GM13976 (cell line): ENCODE measurements at places on chromosomes 1 and 21.

GRCh38 chr1:213676736-213677135 lies 311.0 kb upstream of the PROX1 start:
- no peak for DNase-seq

GRCh38 chr1:58591806-58592205 lies 14.8 kb upstream of the TACSTD2 start:
- DNase-seq, result no peak

DNA sequence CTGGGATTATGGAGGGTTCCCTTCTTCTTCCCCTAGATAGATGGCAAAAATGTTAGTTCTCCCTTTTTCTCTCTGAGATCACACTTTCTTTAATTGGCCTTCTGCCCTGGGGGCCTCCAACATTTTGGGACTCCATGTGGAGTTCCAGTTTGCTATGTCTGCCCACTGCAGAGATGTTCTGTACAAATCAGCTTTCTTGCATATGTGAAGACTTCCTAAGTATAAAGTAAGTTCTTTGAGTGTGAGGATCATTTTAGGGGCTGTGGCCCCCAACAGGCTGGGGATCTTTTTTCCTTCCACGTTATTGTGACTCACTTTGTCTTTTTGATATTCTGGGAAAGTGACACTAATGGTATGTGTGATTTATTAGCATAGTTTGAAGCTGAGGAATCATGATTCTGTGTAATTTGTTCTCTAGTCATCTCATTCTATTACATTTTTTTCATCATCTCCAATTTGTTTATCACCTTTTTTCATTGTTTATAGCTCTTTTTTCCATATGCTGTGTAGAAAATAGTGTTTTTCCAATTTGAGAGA lies 48.2 kb downstream of the HHAT start:
- no peak for DNase-seq

DNA sequence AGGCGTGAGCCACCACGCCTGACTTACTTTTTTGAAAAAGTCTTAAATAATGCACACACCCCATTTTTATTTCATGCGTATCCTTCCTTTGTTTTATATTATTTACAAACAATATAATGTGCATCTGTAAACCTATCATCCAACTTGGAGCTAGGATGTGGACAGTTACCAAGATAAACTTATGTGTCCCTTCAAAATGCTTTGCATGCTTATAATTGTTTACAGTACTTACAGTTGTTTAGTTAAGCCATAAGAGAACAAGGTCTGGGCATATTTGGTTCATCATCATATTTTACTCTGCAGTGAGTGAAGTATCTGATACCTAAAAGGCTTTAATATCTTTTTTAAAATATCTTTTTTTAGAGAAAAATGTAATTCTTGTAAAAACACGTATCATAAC lies 16.1 kb upstream of the HMGN1 start:
- DNase-seq, result no peak

DNA sequence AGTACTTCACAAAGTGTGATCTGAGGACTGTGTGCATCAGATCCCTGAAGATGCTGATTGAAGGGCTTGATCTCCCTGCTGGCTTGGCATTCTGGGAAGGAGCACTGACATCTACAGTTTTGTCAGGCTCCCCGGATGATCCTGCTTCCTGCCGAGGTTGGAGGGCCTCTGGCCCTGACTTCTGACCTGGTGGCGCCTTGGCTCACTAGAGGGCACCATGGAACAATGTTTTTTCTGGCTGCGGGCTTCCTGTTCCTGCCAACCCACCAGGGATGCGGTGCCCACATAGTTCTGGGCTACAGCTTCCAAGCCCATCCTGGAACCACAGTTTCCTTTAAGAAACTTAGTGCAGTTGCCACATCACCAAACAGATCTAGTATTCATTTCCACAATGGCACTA lies 38.8 kb upstream of the RASAL2 start:
- no peak for DNase-seq
